ENCODE measurements at places on chromosomes 5 and 9. TPM values are rescaled to one million over a fixed set of nuclear protein-coding genes. Genes with fewer than 3 reads are reported as not detected.

ROPN1L gene
- total RNA-seq = 4.6 TPM

PCDHA5 gene
- 1.4 TPM for total RNA-seq

ENTPD2 gene
- 5.7 TPM for total RNA-seq

PLPPR1 gene
- total RNA-seq = 120 TPM

PDLIM7 gene
- 67.3 TPM for total RNA-seq

CAMLG gene
- total RNA-seq = 46.7 TPM

ORM1 gene
- 0.72 TPM for total RNA-seq

ATOX1 gene
- total RNA-seq = 116 TPM

PPIC gene
- 32.6 TPM for total RNA-seq

SLC46A2 gene
- 0.11 TPM for total RNA-seq

RABL6 gene
- 49.1 TPM for total RNA-seq

PCDHGC3 gene
- total RNA-seq = 114 TPM

DNA sequence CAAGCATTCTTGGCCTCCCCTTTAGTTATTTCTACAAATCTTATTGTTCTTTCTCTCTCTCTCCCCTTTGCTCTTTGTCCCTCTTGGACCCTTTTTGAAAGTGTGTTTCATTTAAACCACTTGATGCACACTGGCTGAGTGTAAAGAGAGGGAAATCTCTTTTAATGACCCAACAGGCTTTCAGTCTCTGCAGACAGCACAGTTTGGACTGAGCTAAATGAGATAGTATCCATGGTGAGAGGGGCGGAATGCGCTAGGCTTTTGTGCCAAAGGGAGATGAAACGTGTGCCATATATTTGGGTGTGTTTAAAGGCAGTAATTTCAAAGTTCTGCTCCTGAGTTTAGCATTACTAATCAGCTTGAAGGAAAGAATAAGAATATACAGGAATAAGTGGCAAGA lies 184.9 kb downstream of the PCSK1 start:
- no peaks in the 10 kb centered on the region for H3K27me3 ChIP-seq
- H3K27ac ChIP-seq = peak overlapping the region; percentile 69
- no peak for DNase-seq
- no peaks in the 10 kb centered on the region for H3K36me3 ChIP-seq
- no peaks in the 10 kb centered on the region for H3K4me1 ChIP-seq
- no peak overlapping the region for H3K4me3 ChIP-seq

DNA sequence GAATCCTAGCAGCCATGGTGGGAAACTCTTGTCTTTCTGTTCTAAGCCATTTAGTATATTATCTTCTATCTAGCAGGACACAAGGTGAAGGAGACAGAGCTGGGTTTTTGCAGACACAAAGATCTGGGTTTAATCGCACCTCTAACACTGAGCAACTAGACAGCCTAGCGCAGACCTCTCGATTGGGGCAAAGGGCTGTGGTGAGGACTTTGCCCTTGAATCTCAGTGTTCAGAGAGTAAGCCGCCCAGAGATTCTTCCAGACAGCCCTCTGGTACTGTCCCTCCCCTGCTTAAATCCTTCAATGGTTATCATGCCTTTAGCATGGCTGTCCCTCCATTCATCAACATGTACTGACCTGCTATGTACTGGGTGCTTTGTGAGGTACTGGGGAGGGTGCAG lies 128.1 kb downstream of the CRB2 start:
- no peaks in the 10 kb centered on the region for H3K27me3 ChIP-seq
- H3K27ac ChIP-seq = no peak overlapping the region
- H3K4me3 ChIP-seq = no peak overlapping the region

- peaks cover 56% of the 10 kb centered on the region for H3K27me3 ChIP-seq
- H3K27ac ChIP-seq = peak overlapping the region; percentile 52
- peak overlapping the region; percentile 62 for H3K4me3 ChIP-seq
- DNase-seq = no peak
- H3K4me1 ChIP-seq = peaks cover 43% of the 10 kb centered on the region
- no peaks in the 10 kb centered on the region for H3K36me3 ChIP-seq
Observed at GRCh38 chr5:32709750-32710549, 1.2 kb upstream of the NPR3 start.

- H3K27ac ChIP-seq = no peak overlapping the region
- no peaks in the 10 kb centered on the region for H3K27me3 ChIP-seq
- H3K4me1 ChIP-seq = no peaks in the 10 kb centered on the region
- H3K4me3 ChIP-seq = no peak overlapping the region
- no peak for DNase-seq
- H3K36me3 ChIP-seq = no peaks in the 10 kb centered on the region
Observed at GRCh38 chr5:19240170-19240569, 747.8 kb downstream of the CDH18 start.

GRCh38 chr9:134500931-134501760 lies 140.5 kb upstream of the COL5A1 start:
- DNase-seq = no peak
- H3K4me3 ChIP-seq = no peak overlapping the region
- H3K27ac ChIP-seq = no peak overlapping the region
- H3K36me3 ChIP-seq = no peaks in the 10 kb centered on the region

DNA sequence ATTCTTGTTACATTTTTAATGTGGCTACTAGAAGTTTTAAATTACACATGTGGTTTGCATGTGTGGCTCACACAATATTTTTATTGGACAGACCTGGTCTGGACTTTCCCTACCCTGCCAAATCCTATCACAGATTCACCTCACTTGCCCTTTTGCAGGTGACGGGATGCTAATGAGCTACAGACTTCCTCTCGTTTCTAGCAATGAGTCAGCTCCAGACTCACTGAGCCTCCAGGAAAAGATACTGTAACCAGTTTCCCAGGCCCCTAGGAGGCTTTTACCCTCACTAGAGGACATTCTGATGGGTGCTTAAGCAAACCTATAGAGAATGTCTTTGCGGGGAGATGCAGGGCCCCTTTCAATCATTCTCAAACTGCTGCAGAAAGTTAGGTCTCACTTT lies 135.4 kb downstream of the WDR41 start:
- no peaks in the 10 kb centered on the region for H3K36me3 ChIP-seq
- H3K27ac ChIP-seq = no peak overlapping the region
- no peak overlapping the region for H3K4me3 ChIP-seq
- no peaks in the 10 kb centered on the region for H3K27me3 ChIP-seq

- H3K27ac ChIP-seq = no peak overlapping the region
- no peaks in the 10 kb centered on the region for H3K36me3 ChIP-seq
- no peak overlapping the region for H3K4me3 ChIP-seq
Observed at GRCh38 chr5:58622936-58623871, 40.3 kb downstream of the RAB3C start.

- H3K4me3 ChIP-seq = no peak overlapping the region
- no peak for DNase-seq
- H3K27ac ChIP-seq = no peak overlapping the region
- peaks cover 15% of the 10 kb centered on the region for H3K4me1 ChIP-seq
Observed at GRCh38 chr9:106874652-106875051, 11.7 kb downstream of the ZNF462 start.

DNA sequence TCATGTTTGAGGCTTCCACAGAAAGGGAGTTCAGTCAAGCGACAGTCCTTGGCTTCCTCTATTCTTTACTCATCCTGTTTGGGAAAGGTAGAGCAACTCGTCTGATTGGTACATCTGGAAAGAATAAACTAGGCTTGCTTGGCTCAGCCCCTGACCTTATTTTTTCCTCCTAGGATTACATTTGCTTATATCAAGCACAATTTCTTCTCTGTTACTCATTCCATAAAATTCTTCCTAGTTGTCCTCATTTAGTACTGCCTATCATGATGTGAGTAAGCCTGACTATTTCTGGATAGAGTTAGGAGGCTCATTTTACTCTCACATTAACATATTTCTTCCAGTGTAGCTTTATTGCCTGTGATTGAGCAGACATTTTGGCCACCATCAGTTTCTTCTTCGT lies 10.9 kb upstream of the CARNMT1 start:
- H3K27me3 ChIP-seq = no peaks in the 10 kb centered on the region
- H3K4me3 ChIP-seq = no peak overlapping the region
- H3K4me1 ChIP-seq = no peaks in the 10 kb centered on the region
- H3K36me3 ChIP-seq = no peaks in the 10 kb centered on the region
- no peak overlapping the region for H3K27ac ChIP-seq

- no peaks in the 10 kb centered on the region for H3K27me3 ChIP-seq
- no peak for DNase-seq
- no peak overlapping the region for H3K4me3 ChIP-seq
- no peaks in the 10 kb centered on the region for H3K36me3 ChIP-seq
Observed at GRCh38 chr5:108278285-108279240, 103.3 kb downstream of the FBXL17 start.

DNA sequence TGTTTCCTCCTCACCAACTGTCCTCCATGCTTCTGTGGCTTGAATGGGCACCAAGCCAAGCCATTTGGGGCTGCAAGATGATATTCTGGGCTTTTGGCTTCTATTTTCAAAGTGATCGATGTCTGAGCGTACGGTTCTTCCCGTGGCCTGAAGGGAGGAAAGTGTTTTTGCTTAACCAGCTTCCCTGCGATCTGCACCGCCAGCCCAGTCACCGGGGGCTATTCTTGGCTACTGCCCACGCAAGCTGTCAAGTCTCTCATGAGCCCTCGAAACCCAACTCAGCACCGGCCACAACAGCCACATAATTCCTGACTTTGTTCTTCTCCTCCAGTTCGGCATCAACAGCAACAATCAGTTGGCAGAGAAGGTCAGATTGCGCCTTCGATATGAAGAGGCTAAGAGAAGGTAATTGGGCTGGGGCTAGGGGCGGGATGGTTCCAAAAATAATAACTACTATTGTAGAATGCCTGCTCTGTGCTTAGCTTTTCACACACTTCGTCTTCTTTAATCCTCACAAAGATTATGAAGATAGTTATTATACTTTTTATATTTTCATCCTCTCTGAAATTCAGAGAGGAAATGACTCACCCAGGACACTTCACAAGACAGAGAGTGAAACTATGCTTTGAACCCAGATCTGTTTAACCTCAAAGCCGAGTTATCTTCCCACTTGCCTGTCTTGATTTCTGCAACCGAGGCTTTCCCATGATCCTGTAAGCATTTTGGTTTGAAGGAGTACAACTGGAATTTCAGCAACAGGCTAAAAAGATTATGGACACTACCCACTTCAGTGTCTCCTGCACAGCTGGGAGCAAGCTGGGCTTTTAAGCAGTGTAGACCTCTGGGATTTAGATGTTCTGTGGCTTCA lies 76.4 kb upstream of the RARS1 start:
- no peaks in the 10 kb centered on the region for H3K27me3 ChIP-seq
- H3K36me3 ChIP-seq = peaks cover 28% of the 10 kb centered on the region
- peaks cover 10% of the 10 kb centered on the region for H3K4me1 ChIP-seq
- no peak overlapping the region for H3K4me3 ChIP-seq

DNA sequence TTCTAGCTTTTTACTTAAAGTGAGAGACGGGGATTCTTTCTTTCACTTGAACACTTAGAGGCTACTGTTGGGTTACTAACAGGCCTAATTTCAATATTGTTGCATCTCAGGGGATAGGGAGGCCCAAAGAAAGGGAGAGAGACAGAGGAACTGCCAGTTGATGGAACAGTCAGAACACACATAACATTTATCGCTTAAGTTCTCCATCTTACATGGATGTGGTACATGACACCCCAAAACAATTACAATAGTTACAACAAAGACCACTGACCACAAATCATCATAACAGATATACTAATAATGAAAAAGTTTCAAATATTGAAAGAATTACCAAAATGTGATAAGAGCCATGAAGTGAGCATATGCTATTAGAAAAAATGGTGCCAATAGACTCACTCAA lies 4.3 kb upstream of the RIC1 start:
- peaks cover 4% of the 10 kb centered on the region for H3K4me1 ChIP-seq
- DNase-seq = no peak
- H3K36me3 ChIP-seq = peaks cover 3% of the 10 kb centered on the region
- no peak overlapping the region for H3K4me3 ChIP-seq
- H3K27me3 ChIP-seq = no peaks in the 10 kb centered on the region

- no peaks in the 10 kb centered on the region for H3K4me1 ChIP-seq
- no peak overlapping the region for H3K4me3 ChIP-seq
- DNase-seq = no peak
- no peak overlapping the region for H3K27ac ChIP-seq
Observed at GRCh38 chr9:79049371-79049770, 522.4 kb upstream of the TLE4 start.

DNA sequence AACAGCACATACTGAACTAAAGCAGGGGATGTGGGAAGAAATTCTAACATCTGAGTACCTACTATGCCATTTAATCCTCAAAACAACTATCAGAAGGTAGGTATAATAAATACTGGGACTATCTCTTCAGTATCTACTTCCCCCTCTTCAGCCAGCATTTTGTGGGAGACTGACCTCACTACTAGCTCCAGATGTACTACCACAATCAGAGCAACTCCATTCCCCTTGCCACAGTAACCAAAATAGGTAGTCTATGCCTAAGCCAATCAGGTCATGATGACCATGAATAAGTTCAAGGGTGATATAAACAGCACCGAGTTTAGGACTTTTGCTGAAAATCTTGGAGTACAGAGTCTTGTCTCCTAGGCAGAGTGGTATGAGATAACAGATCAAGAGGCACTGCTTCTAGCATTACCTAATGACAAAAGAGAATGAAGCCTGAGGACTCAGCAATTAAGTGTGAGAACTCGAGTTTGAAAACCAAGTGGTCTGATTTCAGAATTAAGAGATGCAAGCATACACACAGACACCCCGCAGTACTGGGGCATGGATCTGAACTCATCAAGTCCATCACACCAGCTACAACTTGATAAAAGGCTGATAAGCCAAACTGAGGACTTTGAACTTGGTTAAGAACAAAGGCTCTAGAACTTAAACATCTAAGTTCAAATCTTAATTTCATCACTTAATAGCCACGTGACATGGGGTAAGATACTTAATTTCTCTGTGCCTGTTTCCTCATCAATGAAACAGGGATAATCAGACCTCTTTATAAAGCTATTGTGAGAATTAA lies 9.7 kb downstream of the FNIP1 start:
- DNase-seq = no peak
- H3K36me3 ChIP-seq = peaks cover 4% of the 10 kb centered on the region
- no peaks in the 10 kb centered on the region for H3K27me3 ChIP-seq

DNA sequence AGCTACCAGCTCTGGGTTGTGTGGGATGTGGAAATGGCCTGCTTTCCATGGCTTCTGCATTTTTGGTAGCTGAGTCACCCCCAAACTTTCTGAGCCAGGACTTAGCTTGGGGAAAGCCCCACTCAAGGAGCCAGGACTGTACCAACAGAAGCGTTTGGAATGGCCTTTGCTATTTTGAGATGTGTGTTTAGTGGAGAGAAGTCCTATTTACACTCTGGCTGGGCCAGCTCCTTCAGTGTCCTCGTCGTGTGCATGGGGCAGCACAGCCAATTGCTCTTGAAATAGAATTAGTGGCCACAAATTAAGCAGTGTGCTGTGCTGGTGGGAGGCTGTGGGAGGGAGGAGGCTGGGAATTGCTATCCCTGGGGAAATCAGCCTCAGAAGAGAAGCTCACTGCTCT lies 51.6 kb downstream of the ENTREP1 start:
- peaks cover 5% of the 10 kb centered on the region for H3K4me1 ChIP-seq
- DNase-seq = no peak
- H3K4me3 ChIP-seq = no peak overlapping the region
- no peak overlapping the region for H3K27ac ChIP-seq
- H3K36me3 ChIP-seq = peaks cover 16% of the 10 kb centered on the region

- DNase-seq = no peak
- no peaks in the 10 kb centered on the region for H3K36me3 ChIP-seq
- no peaks in the 10 kb centered on the region for H3K4me1 ChIP-seq
- H3K27me3 ChIP-seq = no peaks in the 10 kb centered on the region
- no peak overlapping the region for H3K4me3 ChIP-seq
Observed at GRCh38 chr5:143533978-143534760, 130.7 kb upstream of the NR3C1 start.

- DNase-seq = peak; percentile 43
- no peak overlapping the region for H3K4me3 ChIP-seq
- H3K36me3 ChIP-seq = no peaks in the 10 kb centered on the region
- H3K27ac ChIP-seq = no peak overlapping the region
- no peaks in the 10 kb centered on the region for H3K4me1 ChIP-seq
- H3K27me3 ChIP-seq = no peaks in the 10 kb centered on the region
Observed at GRCh38 chr5:98905857-98906688, 22.7 kb downstream of the CHD1 start.
